ENCODE measurements at places on chromosomes 5 and 9.

DNA sequence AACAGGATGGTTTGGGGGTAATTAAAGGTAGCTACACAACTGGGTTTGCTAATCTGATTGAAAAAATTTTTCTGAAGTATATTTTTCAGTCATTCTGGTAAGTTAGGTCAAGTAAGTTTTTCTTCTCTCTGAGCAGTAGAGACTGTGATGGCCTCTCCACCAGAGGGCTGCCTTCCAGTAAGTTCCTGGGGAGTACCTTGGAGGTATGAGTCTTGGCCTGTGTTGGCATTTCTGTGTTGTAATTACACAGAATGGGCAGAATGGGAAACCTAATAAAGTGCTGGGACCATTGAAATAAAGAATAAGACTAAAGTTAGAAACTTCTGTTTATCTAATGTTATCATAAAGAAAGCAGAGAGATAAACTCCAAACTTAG is 430.8 kb downstream of the ARHGEF28 start:
- peak; percentile 40 for DNase-seq

GRCh38 chr5:79297661-79298060 is 61.7 kb downstream of the JMY start:
- DNase-seq: no peak

DNA sequence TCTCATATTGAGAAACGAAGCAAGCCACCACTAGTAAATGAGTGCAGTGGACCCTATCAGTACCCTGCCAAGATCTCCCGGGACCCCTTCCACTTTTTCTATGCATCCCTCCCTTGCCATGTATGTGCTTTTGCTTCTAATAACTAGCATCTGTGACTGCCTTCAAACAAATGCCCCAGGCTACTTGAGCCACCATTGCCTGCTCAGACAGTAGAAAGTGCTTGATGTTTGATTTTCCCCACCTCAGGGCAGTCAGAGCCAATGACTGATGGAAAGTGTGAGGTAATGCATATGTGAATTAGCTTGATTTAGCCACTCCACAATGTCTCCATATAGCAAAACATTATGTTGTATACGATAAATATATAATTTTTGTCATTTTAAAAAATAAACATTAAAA is 797.3 kb upstream of the ACO1 start:
- DNase-seq: no peak

GRCh38 chr9:76638001-76638400 is 126.2 kb upstream of the PCA3 start:
- no peak for DNase-seq

DNA sequence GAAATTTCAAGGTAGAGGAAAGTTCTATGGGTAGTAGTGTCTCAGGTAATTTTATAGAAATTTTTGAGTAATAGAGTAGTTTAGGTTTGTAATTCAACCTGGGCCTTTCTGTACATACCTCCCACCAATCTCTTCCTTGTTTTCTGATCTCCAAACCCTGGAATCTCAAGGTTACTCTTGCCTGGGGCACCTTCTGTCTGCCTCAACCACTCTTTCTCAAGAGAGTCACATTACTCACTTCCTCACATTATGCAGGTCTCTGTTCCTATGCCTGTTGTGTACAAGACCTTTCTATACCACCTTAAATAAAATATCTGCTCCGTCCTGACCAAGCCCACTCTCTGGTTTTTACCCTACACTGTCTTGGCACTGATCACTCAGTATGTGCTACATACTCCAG is 412.6 kb upstream of the CTNND2 start:
- DNase-seq: no peak

DNA sequence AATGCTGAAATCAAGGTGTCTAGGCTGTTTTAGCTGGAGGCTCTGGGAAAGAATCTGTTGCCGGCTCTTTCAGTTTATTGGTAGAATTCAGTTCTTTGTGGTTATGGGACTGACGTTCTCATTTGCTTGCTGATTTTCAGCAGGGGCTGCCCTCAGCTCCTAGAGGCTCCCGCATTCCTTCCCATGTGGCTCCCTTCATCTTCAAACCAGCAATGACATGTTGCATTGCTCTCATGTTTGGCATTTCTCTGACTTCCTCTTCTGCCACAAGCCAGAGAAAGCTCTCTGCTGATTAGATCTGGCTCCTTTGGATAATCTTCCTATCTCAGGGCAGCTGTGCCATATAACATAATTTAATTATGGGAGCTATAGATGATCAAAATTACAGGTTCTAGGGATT is 360.3 kb downstream of the LRRC70 start:
- DNase-seq: peak; percentile 33

DNA sequence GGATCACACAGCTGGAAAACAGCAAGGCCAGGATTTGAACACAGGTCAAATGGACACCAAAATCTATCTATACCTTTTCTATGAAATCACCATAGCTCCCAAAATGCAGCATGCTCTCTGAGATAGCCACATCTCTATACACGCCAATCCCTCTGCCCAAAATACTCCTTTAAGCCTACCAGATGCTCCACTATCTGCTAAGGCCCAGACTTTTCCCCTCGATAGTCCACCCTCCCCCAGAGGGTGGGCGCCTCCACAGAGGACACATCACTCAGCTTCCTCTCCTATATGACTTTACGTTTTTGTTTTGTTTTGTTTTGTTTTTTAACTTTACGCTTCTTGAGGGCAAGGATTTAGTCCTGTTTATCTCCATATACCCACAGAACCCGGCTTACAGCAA is 46.8 kb downstream of the MTMR12 start:
- no peak for DNase-seq

DNA sequence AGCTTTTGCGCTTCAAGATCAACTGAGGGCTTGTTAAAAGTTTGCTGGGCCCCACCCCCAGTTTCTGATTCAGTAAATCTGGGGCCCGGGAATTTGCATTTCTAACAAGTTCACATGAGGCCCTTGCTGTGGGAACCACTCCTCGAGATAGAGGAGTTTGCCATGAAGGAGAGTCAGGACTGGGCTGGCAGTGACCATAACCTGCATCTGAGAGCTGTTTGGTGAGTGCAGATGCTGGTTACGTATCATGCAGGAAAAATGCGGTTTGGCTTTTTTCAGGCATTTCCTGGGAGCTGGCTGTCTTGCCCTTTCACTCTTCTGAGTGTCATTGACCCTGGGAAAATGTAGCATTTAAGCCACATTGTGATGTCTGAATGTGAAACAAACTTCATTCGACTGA is 9.4 kb upstream of the ANGPTL2 start:
- DNase-seq: no peak

GRCh38 chr5:96868603-96869371 is 7.5 kb upstream of the ERAP2 start:
- no peak for DNase-seq

DNA sequence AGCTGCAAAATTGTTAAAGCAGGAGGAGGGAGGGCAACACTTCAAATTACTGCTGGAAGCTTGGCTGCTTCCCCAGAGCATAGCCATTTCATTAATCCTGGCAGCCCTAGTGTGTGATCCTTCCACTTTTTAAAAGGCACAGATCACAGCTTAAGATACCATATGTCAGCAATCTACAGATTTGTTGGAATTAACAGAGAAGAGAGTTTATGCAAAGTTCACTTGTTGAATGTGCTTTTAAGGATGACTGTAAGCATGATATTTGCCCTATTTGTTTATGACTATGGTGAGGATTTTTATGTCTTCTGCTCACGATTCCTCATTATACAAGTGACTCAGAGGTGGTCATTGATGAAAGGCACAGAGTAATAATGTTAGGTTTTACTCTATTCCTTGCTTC is 156.0 kb upstream of the CDKN2B start:
- no peak for DNase-seq
